NT2/D1 (cell line): ENCODE measurements at places on chromosomes 12 and 14.

DNA sequence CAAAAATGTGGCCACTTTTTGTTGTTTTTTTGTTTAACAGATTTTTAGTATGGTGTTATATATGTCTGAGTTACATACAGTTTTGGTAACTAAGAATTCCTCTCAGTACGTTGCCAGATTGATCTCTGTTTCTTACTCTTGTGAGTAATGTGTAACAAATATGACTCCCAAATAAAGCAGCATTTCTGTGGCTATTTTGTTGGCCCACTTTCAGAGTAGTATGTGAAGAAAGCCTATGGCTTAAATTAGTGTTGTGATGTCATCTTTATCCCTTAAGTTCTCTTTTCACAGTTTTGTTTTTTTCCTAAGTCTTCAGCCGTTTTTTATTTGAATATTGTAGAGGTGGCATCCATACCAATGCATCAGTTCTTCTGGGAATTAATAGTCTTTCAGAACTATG is 10.7 kb downstream of the PCNX4 start:
- DNase-seq: no peak

GRCh38 chr12:128783129-128783574 is 40.6 kb downstream of the SLC15A4 start:
- no peak for DNase-seq

DNA sequence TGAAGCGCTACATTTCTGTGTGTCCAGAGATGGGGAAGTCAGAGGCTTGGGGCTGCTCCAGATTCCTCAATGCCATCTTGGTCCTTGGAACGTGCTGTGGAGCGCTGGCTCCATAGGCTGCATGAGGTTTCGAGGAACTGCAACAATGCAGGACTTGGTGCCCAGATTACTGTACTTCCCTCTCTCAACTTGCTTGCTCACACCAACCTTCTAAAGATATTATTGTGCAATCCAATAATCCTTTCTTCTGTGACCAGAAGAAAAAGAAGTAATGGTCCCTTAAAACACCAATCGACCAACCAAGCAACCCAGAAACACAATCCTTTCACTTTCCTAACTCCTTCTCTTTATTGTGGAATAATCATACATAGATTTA is 3.7 kb downstream of the PRICKLE1 start:
- DNase-seq: no peak

- DNase-seq: no peak
Measured at GRCh38 chr12:68621472-68622081, 10.9 kb downstream of the RAP1B start.

GRCh38 chr14:65281991-65282895 is 130.3 kb upstream of the FUT8 start:
- peak; percentile 89 for DNase-seq

- DNase-seq: no peak
Measured at GRCh38 chr14:101371799-101372793, 189.2 kb upstream of the DIO3 start.

- DNase-seq: no peak
Measured at GRCh38 chr12:9760699-9761418, at the start of gene CD69. Gene CD69 (minus strand): TSS chr12:9760901. CDS start chr12:9760820, 81 bp downstream.

DNA sequence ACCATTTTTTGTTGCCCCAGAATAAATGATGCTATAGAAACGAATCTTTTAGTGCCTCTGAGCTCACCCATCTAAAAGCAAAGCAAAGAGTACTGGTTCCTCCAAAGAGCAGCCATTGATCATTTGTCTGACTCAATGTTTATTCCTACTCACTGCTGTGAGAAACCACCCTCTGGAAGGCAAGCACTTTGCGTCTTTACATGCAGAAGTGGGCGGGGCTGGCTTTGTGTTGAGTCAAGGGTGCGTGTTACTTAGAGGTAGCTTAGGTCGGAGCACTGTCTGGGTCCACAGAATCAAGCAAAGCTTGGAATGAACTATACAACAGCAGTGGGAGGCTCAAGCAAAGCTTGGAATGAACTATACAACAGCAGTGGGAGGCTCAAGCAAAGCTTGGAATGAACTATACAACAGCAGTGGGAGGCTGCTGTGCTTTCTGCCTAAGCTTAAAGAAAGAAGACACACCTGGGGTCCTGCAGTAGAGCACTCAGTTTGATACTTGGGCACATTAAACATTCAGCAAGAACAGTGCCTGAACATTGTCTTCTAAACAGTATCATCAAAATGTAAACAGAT is 77.2 kb upstream of the PRICKLE1 start:
- DNase-seq: no peak

DNA sequence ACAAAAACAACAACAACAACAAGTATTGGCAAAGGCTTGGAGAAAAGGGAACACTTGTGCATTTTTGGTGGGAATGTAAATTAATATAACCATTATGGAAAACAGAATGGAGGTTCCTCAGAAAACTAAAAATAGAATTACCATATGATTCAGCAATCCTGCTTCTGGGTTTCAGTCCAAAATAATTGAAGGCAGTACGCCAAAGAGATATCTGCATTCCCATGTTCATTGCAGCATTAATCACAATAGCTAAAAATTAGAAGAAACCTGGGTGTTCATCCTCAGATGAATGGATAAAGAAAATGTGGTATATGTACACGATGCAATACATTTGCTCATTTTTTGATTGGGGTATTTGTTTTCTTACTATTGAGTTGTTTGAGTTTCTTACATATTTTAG is 813.0 kb downstream of the NRXN3 start:
- no peak for DNase-seq

DNA sequence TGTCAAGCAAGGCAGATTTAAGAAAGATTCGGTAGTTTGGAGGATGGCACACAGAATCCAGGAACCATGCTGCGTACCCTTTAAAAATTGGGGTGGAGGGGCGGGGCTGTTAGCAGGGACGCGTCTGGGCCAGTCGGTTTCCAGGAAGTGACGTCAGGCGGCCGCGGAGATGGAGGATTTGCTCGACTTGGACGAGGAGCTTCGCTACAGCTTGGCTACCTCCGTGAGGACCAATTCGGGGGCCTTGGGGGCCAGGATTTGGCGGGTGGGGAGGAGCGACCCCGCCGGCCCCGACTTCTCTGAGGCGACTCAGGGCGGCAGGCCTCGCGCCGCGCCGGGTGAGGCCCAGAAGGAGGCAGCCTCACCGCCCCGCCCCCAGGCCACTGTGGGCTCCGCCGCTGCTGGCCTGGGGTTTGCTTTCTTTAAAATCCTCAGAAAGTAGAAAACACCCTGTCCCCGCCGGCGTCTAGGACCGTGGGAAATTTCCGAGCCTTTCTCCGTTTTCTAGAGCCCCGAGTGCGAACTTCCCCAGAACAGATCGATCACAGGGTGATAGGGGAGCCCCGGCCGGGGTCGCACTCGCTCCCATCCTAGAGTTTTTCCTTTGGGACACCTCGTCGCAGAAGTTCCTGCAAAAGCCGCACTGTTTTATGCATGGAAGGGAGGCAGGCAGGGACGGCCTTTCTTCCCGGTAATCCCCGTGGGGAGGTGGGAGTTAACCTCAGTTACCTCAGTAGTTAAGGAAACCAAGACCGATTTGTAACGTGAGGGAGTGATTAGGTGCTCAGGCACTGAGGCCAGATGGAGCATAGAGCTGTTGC is at the start of gene IFT43:
IFT43 (plus strand) TSS at position 146 of the 821 bp plus-strand sequence; CDS start at position 170, 24 bp downstream.
- no peak for DNase-seq

GRCh38 chr14:31842899-31843298 is 234.2 kb upstream of the ARHGAP5 start:
- no peak for DNase-seq

DNA sequence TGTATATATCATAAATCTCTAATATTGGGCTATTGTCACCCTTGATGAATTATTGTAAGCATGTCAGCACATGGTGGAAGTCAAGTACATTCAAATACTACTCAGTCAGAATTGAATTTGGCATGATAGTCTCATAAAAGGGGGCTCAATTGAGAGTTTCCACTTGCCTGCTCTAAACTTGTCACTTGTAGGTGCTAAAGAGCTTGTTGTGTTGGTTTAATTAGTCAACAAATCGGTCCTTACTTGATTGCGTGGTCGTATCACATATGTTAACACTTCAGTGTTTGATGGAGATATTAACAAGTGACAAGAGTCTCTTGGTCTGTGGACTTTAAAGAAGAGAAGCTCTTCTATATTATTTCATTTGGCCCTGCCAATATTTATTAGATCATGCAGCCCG is 81.1 kb downstream of the NKX2-1 start:
- no peak for DNase-seq

DNA sequence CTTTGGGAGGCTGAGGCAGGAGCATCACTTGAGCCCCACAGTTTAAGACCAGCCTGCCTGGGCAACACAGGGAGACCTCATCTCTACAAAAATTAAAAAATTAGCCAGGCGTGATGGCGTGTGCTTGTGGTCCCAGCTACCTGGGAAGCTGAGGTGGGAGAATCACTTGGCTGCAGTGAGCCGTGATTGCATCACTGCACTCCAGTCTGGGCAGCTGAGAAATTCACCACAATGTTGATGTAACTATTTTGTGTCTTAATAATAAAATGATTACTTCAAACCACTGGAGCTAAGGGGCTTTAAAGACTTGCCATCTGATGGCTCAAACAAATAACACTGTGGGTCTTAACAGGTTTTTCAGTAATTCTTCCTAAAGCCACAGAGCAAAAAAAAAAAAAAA is 10.8 kb downstream of the ERH start:
- DNase-seq: no peak
